ENCODE measurements at places on chromosomes 7 and 10.
A peak's percentile ranks its signal among the peaks of the same experiment; 100 is the strongest.

- no peak for DNase-seq
Measured at GRCh38 chr7:820341-820740, 11.9 kb upstream of the SUN1 start.

GRCh38 chr7:2996141-2996540 lies 47.5 kb downstream of the CARD11 start:
- DNase-seq = no peak

DNA sequence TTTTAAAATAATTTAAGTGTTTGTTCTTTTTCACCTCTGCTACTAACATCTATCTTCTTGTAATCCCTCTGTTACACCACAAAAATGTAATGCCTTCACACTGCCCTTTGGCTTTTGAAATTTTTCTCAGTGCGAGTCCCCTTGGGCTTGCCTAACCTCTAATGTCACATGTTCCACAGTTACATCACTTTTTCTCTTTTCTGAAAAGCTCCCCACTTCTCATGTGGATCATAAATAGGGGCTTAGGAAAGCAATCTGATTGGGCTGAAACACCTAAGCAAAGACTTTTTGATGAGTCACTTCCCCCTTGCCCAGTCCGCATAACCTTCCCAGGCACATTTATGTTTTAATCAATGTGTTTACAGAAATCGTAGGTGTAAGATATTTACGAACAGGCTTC lies 288.2 kb downstream of the IPMK start:
- DNase-seq = no peak

- peak; percentile 47 for DNase-seq
Measured at GRCh38 chr7:92246360-92247101, 757 bp downstream of the ANKIB1 start.

GRCh38 chr10:116713846-116714245 lies 28.5 kb downstream of the HSPA12A start:
- no peak for DNase-seq

GRCh38 chr10:48444266-48444665 lies 137.8 kb downstream of the MAPK8 start:
- DNase-seq = peak; percentile 77

DNA sequence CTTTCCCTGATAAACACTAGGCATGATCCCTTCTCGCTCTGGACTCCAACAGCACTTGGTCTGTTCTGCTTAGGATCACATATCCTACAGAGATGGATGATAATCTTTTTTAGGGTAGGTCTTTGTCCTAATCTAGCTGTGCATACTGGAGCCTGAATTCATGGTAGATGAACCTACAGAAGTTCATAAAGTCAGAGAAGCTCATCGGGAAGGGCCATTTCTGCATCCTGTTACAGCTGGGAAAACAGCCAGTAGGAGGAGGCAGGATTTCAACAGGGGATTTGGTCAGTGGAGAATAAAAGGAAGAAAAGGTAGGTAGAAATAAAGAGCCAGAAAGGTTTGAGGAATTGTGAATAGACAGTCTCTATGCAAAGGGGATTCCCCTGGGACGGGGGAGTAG lies 101.4 kb downstream of the ANK3 start:
- DNase-seq = no peak

DNA sequence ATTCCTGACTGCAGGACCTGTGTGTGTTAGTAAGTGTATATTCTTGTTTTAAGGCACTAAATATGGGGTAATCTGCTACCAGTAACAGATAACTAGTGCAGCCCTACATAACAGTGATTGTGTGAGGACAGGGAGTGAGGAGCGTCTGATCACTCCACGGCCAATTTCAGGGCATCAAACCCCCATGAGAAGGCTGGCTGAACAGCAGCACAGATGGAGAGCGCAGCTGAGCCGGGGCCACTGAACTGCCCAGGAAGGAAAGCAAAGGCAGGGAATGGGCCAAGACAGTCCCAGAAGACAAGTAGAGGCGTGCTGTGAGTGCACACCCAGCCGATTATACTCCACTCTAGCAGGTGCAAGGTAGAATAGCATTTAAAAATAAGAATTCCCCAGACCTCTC lies 157.1 kb upstream of the CHST15 start:
- no peak for DNase-seq

- no peak for DNase-seq
Measured at GRCh38 chr7:88216276-88216675, 3.6 kb downstream of the SRI start.

GRCh38 chr10:89164920-89165319 lies 42.2 kb downstream of the CH25H start:
- no peak for DNase-seq

DNA sequence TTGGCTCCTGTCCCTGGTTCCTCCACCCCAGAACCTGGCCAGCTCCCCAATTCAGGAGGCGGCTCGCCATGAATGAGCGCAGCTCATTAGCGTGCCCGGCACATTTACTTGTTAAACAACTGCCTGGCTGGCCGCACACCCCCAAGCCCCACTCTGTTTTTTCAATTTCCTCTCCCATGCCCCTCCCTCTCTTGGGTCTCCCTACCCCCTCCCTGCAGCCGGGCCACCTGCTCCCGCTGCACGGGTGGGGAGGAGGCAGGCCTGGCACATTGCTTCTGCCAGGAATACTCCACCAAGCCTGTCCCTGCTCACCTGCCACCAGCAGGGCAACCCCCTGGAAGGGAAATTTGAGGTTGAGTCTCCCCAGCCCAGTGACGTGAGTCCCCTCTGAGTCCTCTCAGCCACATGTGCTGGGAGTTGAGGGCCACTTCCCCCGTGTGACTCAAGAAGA lies 2.5 kb upstream of the SLIT1 start:
- DNase-seq = no peak

- DNase-seq = no peak
Measured at GRCh38 chr10:116637830-116638229, 17.1 kb downstream of the PNLIPRP2 start.
